ENCODE measurements at places on chromosomes 16 and 17. TPM values are rescaled to one million over a fixed set of nuclear protein-coding genes. Genes with fewer than 3 reads are reported as not detected.

Gene CA4
- total RNA-seq: not detected

- no peak for DNase-seq
Measured at GRCh38 chr17:9487406-9487805, 88.2 kb downstream of the STX8 start.

GRCh38 chr16:82735186-82735585, 108.4 kb downstream of the CDH13 start:
- no peak for DNase-seq

Gene MRPL38
- 76.8 TPM for total RNA-seq

Gene AANAT
- not detected for total RNA-seq

Gene TP53TG3B
- total RNA-seq: 0.26 TPM

DNA sequence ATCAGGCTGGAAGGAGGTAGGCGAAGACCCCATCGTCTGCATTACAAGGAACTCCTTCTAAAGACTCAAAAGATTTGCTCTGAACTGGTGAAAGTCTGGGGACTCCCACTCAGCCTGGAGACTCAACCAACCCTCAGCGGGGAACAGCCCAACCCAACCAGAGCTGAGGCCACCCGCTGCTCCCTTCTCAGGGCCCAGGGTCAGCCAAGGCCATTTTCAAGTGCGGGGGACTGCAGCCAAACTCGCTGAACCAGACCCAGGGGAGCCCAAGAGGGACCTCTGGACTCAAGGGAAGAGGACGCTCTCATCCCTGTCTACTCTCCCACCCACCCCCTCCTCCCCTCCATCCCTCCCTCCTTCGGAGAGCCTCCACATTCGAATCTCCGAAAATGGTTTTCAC, 24.1 kb downstream of the XYLT1 start:
- DNase-seq: no peak

Gene CDRT15L2
- not detected for total RNA-seq

- no peak for DNase-seq
Measured at GRCh38 chr17:33551911-33552310, 258.8 kb upstream of the ASIC2 start.

- no peak for DNase-seq
Measured at GRCh38 chr16:68715471-68715870, 21.6 kb upstream of the CDH1 start.

Gene ALOX12
- not detected for total RNA-seq

Gene CLEC18A
- total RNA-seq: 0.14 TPM

Gene KCNH4
- not detected for total RNA-seq

Gene MFSD6L
- not detected for total RNA-seq

GRCh38 chr16:5944971-5945370, 847.4 kb upstream of the EEF2KMT start:
- no peak for DNase-seq

Measured in HFFc6 (cell line).